Kasumi-1 (cell line): ENCODE measurements at places on chromosomes 7 and 10.

DNA sequence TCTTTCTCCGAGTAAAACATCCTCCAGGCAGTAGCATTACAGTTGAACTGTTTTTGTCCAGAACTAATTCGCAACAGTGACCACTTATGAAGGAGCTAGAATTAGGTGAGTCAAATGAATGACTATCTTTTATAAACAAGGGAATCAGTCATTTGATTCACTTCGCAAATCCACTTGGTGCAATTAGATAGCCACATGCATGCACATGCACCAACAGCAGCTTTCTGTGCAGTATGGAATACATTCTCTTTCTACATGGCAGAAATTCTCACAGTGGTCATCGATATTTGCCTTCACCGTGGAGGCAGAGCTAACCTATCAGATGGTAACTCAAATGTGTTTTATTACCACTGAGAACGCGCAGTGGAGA is 118.8 kb downstream of the CDK6 start:
- DNase-seq: no peak

- no peak for DNase-seq
Observed at GRCh38 chr10:85413570-85413969, 953.0 kb downstream of the GRID1 start.

- DNase-seq: no peak
Observed at GRCh38 chr7:142548978-142549377, 200.3 kb upstream of the PRSS1 start.

DNA sequence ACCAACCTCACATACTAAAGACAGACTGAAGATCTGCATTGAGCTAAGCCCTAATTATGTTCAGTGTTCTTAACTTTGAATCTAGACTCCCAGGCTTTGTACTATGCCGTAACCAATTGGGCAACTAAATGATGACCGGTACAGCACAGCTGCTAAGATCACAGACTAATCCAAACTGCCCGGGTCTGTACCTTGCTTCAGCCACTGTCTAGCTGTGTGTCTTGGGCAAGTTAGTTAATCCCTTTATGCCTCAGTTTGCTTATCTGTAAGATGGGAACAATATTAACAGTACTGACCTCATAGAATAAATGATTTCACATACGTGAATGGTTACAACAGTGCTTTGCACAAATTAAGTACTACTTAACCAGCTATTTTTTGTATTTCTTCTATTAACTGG is 205.8 kb upstream of the NFE2L3 start:
- no peak for DNase-seq

DNA sequence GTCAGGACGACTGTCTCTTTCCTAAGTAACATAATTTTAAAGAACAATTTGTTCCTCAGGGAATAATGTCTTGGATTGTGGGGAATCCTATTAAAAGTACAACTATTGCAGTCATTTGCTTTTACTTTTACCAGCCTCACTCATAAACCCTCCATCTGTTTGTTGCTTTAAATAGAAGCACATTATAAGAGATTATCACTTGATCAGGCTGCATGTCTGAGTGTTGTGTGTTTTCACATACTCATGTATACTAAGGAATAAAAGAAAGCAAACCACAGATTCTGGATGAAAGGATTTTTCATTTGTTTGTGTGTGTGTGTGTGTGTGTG is 1077.8 kb downstream of the KCNMA1 start:
- no peak for DNase-seq

GRCh38 chr7:112416127-112416526 is 34.1 kb upstream of the IFRD1 start:
- peak; percentile 59 for DNase-seq

DNA sequence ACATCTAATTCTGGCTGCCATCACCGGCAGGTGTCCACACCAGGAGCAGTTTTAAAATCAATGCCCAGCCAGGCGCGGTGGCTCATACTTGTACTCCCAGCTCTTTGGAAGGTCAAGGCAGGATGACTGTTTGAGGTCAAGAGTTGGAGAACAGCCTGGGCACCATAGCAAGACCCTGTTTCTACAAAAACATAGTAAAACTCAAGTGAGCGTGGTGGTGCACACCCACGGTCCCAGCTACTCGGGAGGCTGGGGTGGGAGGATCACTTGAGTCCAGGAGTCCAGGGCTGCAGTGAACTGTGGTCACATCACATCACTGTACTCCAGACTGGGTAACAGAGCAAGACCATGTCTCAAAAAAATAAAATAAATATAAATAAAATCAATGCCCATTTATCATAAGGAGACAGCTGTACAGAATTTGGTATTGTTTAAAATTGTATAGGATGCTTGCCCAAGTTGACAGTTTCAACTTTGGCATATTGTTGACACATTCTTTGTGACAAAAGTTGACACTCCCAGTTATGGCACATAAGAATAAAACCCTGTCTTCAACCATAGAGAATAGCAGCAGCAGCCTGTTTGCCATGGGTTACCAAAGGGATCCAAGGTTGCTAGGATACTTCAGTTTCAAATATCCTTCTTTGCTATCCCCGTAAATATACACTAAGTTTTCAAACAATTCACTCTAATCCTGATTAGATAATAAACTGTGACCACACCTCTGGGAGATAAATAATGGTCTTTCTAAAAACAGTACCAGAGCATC is 193.0 kb downstream of the FAM107B start:
- no peak for DNase-seq

DNA sequence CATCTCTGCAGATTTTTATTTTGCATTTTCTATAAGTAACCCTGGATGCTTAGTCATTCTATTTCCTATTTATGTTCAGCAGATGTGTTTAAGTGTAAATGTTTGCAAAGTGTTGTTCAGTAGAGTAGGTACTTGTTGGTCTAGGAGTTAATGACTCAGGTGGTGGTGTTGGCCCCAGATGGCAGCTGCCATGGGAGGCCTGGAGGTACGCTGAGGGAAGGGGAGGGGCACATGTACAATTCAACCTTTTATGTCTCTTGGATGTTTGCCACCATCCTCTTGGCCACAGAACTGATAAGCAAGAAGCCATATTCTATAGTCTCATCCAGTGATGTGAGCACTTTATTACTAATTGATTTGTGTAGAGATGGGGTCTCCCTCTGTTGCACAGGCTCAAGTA is 68.1 kb upstream of the SLC39A12 start:
- no peak for DNase-seq

DNA sequence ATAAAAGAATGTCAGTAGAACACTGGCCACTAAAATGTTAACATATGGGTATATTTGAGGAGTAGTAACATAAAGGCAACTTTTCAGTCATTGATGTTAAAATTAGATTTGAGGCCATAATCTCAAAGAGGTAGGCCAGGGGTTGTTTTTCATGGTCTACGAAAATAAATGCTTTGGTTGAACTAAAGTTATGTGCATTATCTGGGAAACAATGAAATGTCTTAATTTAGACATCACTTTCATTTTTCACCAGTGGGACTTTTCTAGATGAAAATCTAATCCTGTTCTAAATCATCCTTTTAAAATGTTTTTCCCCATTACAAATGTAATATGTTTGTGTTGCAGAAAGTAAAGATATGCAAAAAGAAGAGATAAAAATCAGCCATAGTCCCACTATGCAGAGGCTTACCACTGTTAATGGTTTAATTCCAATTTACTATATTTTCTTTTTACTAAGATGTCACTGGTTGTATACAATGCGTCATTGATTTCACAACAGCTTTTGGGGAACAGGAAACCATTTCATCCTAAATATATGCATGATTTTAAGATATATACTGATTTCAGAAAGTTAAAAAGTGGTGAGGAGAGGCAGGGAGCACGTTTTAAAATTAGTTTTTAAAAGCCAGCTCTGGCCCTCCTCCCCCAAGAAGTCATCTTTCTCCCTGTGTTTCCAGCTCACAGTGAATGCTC is 64.3 kb downstream of the ARID5B start:
- no peak for DNase-seq

- peak; percentile 99 for DNase-seq
Observed at GRCh38 chr7:25862261-25863004, 289.6 kb upstream of the NFE2L3 start.
